ENCODE measurements at places on chromosomes 4 and X. TPM values are rescaled to one million over a fixed set of nuclear protein-coding genes. Genes with fewer than 3 reads are reported as not detected.

The IL2RG gene
- 1.8 TPM for polyA plus RNA-seq

DNA sequence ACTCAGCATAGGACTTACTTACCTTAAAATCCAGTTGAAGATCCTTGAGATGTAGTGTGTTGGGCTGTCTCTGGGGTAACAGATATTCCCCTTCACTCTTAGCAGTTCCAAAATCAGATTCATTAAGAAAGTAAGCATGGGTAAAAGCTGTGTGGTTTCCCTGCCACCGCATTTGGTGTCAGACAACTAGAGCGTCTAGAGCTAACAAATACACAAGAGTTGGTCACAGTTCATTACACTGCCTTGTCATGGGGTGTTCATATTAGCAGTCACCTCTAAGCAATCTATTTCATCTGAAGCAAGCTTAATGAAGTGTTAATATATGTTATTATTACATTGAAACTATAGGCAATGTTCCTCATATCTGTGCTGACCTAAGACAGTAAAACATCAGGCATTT lies 342.8 kb downstream of the PPARGC1A start:
- no peak for DNase-seq

The COX7B gene
- polyA plus RNA-seq = 201 TPM

DNA sequence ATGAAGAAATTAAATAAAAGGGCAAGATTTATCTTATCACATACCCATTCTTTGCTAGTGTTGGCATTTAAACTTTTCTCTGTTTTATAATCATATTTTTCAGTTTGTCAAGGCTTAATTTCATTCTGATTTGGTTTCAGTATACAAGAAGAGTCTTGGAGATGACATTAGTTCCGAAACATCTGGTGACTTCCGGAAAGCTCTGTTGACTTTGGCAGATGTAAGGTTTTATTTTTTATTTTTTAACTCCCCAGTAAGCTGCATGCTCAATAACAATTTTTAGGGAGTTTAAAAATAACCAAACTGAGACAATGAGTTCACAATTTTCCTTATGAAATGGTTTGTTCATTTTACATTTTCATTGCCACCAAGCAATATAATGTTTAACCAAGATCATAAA lies 39.8 kb downstream of the ANXA3 start:
- DNase-seq = no peak

DNA sequence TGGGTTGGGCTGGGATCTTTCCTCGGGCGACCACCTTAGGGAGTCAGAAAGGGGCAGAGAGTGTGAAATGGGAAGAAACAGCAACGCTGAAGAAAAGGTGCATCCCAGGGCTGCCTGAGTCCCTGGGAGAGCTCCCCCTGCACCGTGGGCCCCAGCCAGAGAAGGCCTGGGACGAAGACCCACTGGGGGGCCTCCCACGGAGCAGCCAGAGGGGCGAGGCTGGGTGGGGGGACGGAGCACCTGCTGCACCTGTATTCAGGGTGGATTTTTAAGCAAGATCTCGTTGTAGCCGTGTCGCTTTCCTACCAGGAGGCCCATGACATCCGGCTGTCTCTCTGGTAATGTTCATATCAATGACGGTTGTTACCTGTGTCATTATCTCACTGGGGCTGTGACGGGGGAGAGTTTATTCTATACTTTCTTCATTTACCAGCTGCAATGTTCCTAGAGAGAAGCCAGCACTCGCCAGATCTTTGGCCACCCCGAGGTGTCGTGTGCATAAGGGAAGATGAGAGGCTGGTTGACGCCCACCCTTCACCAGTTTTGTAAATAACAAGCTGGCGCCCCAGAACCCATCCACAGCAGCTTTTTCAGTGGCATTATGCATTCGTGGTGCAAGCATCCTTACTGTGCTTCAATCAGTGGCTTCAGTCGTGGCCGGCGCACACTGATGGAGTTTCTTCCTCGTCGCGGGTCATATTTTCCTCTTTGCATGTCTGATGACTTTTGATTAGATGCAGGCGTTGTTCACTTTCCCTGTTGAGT lies 5.6 kb upstream of the PCGF3 start:
- DNase-seq = no peak

GRCh38 chrX:150201841-150202240 lies 161.3 kb upstream of the MAMLD1 start:
- no peak for DNase-seq

The FGFRL1 gene
- 297 TPM for polyA plus RNA-seq

GRCh38 chrX:134374910-134375309 lies 85.1 kb upstream of the HPRT1 start:
- DNase-seq = no peak

GRCh38 chrX:42491137-42491907 lies 286.6 kb downstream of the PPP1R2C start:
- DNase-seq = no peak

The NAA15 gene
- polyA plus RNA-seq = 25.9 TPM

DNA sequence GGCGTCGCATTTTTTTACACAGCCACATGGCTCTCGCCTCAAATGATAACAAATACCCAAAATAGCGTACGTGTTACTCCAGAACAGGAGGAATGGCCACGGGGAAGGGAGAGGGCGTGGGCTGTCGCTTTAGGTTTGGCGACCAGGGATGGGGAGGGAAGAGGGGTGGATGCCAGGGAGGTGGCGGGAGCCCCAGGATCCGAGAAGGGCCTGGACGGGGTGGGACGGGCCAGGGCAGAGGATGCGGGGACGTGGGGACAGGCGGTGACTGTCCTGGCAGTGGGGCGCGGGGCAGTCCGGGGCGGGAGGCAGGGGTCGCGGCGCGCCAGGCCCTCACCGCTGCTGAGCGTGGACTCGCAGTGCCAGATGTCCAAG lies 631 bp downstream of the TMEM47 start:
- no peak for DNase-seq

DNA sequence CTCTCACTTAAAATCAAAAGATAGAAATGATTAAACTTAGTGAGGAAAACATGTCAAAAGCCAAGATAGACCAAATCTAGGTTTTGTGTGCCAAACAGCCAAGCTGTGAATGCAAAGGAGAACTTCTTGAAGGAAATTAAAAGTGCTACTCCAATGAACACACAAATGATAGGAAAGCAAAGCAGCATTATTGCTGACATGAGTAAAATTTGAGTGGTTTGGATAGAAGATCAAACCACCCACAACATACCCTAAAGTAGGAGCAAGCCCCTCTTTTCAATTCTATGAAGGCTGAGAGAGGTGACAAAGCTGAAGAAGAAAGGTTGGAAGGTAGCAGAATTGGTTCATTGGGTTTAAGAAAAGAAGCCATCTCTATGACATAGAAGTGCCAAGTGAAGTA lies 56.8 kb downstream of the SLC39A8 start:
- DNase-seq = no peak

The KLF8 gene
- 6.5 TPM for polyA plus RNA-seq

The SRPK3 gene
- 318 TPM for polyA plus RNA-seq

The NPY5R gene
- not detected for polyA plus RNA-seq

- DNase-seq = no peak
Observed at GRCh38 chrX:112877771-112878173, 37.1 kb upstream of the AMOT start.

DNA sequence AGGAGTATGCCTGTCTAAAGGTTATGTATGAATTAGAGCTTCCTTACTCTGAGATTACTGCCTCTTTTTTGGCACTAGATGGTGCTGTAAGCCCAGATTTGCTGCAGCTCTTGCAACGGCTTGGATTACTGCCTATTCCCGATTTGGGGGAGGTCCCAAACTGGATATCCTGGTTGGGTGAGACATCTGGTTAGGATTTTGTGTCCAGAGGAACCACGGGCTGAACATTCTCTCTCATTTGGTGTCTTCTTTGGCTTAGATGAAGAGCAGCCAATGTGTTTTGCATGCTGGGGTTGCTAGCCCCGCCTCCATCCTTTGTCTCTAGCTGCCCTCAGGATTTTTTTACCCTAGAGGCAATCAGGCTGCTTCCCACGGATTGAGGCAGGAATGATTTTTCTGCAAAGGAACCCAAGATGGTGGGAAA lies 31.9 kb downstream of the F8A1 start:
- DNase-seq = peak; percentile 50

DNA sequence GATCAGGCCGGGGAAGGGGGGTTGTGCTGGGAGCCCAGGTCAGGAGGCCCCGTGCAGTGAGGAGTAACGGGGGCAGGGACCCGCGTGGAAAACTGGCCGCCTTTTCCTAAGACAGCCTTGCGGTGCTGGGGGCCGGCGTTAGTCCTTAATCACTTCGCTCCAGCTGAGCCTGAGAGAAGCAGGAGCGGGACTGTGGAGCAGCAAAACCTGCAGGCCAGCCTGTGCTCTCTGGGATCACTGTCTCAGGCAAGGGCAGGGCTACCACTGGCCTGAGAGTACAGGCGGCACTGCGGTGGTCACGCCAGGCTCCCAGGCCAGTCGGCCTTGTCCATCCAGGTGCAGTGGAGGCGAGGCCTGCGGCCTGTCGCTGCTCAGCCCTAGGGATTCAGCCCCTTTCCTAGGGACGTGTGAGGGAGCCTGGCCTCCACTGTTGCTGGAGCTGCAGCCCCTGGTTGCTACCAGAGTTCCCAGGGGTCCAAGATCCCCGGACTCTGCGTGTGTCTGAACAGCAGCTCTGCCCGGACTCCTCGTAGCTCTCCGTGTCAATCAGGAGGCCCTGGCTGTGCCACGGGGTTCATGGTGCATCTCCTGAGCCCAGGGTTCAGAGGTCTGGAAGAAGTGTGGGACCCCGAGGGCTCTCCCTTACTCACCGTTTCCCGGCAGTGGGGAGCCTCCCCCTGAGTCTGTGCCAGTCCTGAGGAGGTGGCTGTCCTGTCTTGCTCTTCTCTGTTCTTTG lies 2141.7 kb upstream of the TENM3 start:
- DNase-seq = no peak

GRCh38 chrX:6813836-6814370 lies 279.0 kb upstream of the VCX3A start:
- DNase-seq = no peak

DNA sequence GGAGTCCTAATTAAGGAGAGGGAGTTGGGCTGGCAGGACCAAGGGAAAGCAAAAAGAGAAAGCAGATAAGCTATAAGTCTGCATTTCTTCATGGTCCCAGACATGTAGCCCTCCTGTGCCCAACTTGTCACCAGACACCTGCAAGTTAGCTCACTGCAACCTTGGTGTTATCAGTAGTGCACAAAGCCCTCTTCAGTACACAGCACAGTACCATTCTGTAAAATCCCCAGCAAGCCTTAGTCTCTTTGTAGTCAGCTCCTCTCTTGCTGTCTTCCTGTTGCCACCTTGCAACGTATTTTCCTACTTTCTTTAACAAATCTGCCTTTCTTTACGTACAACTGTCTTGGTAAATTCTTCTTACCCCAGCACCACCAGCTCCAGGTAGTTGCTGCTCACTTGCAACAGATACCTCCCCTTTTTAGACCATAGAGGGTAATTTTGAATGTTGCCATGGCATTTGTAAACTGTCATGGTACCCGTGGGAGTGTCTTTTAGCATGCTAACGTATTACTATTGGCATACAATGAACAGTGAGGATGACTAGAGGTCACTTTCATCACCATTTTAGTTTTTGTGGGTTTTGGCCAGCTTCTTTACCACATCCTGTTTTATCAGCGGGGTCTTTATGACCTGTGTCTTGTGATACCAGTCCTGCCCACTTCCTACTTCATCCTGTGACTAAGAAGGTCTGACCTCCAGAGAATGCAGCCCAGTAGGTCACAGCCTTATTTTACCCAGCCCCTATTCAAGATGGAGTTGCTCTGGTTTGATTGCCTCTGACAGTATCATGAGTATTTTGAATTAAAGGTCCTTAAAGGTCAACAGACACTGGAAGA lies 28.3 kb upstream of the AP1S2 start:
- no peak for DNase-seq

DNA sequence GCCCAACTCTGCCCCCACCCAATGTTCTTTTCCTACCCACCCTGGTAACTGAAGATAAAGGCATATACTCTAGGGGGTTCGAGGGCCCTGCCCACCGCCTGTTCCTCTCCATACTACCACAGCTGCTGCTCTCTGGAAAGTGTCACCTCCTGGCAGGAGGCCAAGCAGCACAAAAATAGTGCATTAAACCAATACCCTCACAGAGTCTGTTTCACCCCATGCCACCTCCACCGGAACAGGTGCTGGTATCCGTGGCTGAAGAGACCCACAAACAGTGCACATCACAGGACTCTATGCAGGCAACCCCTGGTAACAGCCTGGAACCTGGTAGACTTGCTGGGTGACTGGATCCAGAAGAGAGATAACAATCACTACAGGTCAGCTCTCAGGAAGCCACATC lies 85.1 kb upstream of the CTSO start:
- no peak for DNase-seq

The HSFX2 gene
- 0.46 TPM for polyA plus RNA-seq

- no peak for DNase-seq
Observed at GRCh38 chrX:45007598-45007997, 134.6 kb downstream of the KDM6A start.

DNA sequence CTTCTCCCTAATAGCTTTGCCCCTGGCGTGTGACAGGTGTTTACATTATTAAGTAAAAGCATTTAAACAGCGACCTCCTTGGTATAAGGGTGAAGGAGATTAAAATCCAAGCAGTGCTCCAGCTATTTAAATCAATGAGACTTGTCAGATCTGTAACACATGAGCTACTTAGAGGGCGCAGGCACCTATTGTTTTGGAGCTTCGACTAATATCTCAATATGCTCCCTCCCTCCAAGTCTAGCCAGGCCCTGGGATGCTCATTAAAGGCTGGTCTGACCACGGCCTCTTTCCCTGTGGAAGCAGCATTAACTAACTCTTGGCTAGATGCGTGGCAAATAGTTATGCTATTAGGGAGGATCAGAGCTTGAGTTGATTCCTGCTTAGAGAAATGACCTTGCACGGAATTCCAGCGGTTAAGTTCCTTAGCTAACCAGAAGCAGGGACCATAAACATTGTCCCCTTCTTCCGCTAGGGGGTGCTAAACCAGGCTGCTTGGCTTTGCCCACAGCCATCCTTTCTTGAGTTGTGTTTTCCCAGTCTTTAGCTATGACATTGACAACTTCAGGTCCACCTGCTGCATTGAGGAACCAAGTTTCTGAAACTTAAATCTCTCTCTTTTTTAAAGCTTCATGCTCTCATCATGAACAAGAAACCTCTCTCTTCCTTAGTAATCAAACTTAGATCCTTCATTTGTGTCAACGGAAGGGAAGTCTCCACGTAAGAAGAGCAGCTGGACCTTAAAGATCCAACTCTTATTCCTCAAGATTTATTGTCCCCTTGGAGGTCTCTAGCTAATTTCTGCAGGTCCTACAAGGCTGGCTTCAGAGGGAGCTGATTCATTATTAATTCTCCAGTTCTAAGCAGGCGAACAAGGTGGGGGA lies 80.7 kb upstream of the IGFBP7 start:
- DNase-seq = no peak

GRCh38 chr4:85370400-85371032 lies 104.4 kb upstream of the ARHGAP24 start:
- DNase-seq = peak; percentile 28

DNA sequence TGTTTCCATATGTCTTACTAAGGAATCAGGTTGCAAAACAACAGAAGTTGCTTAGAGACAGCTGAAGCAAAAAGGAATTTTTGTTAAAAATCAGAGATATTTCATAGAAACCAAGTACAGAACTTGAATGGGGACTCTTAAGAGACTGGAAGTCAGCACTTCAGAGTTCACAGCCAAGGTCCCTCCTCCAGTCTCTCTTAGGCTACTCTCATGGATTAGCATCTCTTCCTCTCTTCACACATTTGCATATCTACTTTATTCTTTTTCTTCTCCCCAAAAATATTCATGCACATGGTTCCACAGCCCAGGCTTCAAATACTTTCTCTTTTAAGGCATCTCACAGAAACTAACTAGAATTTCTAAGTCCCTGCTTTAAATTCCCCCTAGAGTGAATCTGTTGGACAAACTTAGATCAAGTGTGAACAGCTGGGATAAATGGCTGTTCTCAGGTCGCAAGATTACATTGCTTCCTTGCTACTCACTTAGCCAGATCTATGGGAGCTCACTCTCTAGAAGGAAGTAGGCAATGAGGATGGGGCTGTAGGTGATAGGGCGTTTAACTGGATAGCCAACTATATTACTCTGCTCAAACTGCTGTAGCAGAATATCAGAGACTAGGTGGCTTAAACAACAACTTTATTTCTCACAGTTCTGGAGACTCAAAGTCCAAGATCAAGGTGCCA lies 73.7 kb upstream of the GALNT7 start:
- DNase-seq = no peak

All from hindlimb muscle (tissue), 1 donor.